B cell (primary cell): ENCODE measurements at places on chromosomes 5 and 9. TPM values are rescaled to one million over a fixed set of nuclear protein-coding genes. Genes with fewer than 3 reads are reported as not detected.
A peak's percentile ranks its signal among the peaks of the same experiment; 100 is the strongest.

Gene DNAI1
- not detected in 2 replicates for total RNA-seq

DNA sequence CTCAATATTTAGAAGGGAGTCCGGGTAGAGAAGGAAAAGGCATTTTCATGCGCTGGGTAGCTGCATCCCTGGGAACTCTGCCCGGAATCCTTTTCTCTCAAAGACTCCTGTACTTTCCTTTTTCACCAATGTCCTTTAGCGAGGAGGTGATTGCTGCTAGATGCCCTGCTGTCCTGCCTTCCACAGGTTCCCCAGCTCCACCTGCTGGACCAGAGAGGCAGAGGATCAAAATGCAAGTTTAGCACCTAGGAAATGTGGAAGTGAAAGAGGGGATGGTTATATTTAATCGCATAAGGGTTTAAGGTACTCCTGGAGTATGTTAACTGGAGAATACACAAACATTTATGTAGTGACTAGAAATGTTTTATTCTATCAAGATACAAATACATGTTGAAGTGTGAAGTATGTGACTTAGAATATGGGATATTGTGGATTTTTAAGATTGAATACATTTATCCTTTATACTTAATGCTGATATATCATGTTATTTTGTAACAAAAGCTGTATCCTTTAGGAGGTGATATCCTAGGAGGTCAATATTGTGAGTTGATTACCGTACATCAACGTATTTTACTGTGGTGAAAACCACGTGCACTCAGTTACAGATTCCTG is 145.7 kb downstream of the ARHGAP26 start:
- H3K4me1 ChIP-seq: peaks cover 6% of the 10 kb centered on the region
- no peaks in the 10 kb centered on the region for H3K27me3 ChIP-seq
- H3K36me3 ChIP-seq: peaks cover 1% of the 10 kb centered on the region
- peak; percentile 52 for DNase-seq
- H3K4me3 ChIP-seq: no peak overlapping the region
- no peak overlapping the region for H3K27ac ChIP-seq

GRCh38 chr9:134030821-134031470 is 5.7 kb downstream of the BRD3OS start:
- no peaks in the 10 kb centered on the region for H3K27me3 ChIP-seq
- no peak overlapping the region for H3K27ac ChIP-seq
- peaks cover 9% of the 10 kb centered on the region for H3K4me1 ChIP-seq
- DNase-seq: no peak

DNA sequence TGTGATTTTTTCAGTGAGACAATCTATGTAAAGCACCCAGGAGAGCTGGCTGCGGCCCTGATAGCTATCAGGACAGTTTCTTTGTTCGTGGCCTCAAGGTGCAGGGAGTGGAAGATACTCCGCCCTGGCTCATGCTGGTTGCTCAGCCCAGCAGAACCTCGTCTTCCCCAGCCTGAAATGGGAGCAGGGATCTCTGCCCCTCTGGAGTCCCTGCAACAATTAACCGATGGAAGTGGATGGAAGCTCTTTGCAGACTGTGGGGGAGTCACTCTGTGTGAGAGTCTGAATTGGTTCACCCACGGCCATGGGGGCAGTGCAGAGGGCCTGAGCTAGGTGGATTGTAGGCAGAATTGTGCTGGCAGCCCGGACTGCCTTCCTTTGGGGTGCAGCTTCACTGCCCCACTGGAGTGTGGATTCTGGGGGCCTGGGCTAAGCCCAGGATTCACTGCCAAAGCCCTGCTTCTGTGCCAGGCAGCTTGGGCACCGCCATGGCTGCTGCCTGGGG is 2.8 kb downstream of the AIF1L start:
- H3K27ac ChIP-seq: no peak overlapping the region
- H3K27me3 ChIP-seq: peaks cover 23% of the 10 kb centered on the region
- DNase-seq: no peak

DNA sequence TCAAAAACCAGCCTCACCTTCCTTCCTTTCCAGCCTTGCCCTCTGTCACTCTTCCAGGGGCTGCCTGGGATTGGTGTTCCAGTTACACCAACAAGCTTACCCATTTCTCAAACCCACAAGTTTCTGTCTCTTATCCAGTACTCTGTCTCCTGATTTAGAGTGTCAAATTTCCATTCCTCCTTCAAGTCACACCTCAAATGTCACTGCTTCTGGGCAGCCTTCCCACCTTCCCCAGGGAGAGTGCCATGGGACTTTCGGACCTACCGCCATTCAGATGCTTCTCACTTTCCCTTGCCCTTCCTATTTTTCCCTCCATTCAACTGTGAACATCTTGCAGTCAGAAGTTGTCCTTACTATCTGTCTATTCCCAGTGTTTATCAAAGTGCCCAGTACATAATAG is 2.0 kb upstream of the GRXCR2 start:
- H3K27me3 ChIP-seq: no peaks in the 10 kb centered on the region
- no peaks in the 10 kb centered on the region for H3K36me3 ChIP-seq
- H3K4me1 ChIP-seq: no peaks in the 10 kb centered on the region
- DNase-seq: no peak
